ENCODE measurements at places on chromosomes 12 and 14. TPM values are rescaled to one million over a fixed set of nuclear protein-coding genes. Genes with fewer than 3 reads are reported as not detected.

The SAMD15 gene
- not detected for total RNA-seq

- no peak for DNase-seq
- H3K27me3 ChIP-seq: no peaks in the 10 kb centered on the region
- H3K4me1 ChIP-seq: peaks cover 67% of the 10 kb centered on the region
- H3K4me3 ChIP-seq: no peak overlapping the region
- H3K36me3 ChIP-seq: peaks cover 51% of the 10 kb centered on the region
- H3K27ac ChIP-seq: peak overlapping the region; percentile 2
Measured at GRCh38 chr12:108782971-108783370, 51.7 kb upstream of the CORO1C start.

DNA sequence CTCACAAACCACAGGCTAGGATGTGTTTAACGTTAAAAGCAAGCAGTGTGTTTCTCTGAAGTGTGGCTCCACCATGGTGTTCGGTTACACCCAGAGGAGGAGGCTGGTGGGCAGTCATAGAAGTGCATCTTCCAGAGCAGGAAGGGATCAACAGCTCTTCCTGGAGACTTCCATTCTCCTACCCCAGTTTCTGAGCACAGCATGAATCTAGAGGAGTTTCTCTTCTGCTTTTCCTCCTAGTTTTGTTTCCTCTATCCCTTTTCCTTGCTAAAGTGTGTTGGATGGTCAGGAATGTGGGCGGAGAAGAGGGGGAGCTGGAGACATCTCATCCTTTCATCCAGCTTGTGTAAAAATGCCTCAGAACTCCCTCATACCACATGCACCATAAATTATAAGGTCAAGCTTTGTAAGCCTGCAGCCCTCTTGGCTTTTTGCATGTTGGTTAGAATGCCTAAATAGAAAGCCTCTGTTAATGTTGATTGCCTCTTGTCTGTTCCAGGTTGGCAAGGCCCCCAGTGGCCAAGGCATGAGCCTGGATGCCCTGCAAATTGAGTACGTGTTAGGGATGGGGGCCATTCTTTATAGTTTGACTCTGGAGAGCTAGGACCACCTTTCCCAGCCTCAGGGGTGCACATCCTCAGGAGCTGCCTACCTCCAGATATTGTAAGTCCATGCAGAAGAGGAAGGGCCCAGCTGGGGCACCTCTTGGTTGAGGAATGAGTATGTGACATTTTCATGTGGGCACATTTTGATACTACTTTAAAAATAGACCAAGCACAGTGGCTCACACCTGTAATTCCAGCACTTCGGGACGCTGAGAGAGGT, 4.0 kb upstream of the CKAP4 start:
- DNase-seq: no peak
- no peaks in the 10 kb centered on the region for H3K36me3 ChIP-seq
- peaks cover 15% of the 10 kb centered on the region for H3K4me1 ChIP-seq
- no peak overlapping the region for H3K27ac ChIP-seq

- H3K27me3 ChIP-seq: no peaks in the 10 kb centered on the region
- H3K4me1 ChIP-seq: no peaks in the 10 kb centered on the region
- no peak overlapping the region for H3K27ac ChIP-seq
- no peak for DNase-seq
- no peak overlapping the region for H3K4me3 ChIP-seq
Measured at GRCh38 chr12:106255952-106256351, 8.1 kb upstream of the CKAP4 start.

GRCh38 chr12:106136263-106136662, 2.5 kb downstream of the NUAK1 start:
- H3K27ac ChIP-seq: peak overlapping the region; percentile 96
- peaks cover 38% of the 10 kb centered on the region for H3K4me1 ChIP-seq
- no peaks in the 10 kb centered on the region for H3K27me3 ChIP-seq
- H3K4me3 ChIP-seq: peak overlapping the region; percentile 78
- peak; percentile 92 for DNase-seq
